Myocyte (in vitro differentiated cells): ENCODE measurements at places on chromosomes 11 and 22.

- DNase-seq = no peak
Observed at GRCh38 chr11:104451197-104451893, 287.4 kb upstream of the PDGFD start.

DNA sequence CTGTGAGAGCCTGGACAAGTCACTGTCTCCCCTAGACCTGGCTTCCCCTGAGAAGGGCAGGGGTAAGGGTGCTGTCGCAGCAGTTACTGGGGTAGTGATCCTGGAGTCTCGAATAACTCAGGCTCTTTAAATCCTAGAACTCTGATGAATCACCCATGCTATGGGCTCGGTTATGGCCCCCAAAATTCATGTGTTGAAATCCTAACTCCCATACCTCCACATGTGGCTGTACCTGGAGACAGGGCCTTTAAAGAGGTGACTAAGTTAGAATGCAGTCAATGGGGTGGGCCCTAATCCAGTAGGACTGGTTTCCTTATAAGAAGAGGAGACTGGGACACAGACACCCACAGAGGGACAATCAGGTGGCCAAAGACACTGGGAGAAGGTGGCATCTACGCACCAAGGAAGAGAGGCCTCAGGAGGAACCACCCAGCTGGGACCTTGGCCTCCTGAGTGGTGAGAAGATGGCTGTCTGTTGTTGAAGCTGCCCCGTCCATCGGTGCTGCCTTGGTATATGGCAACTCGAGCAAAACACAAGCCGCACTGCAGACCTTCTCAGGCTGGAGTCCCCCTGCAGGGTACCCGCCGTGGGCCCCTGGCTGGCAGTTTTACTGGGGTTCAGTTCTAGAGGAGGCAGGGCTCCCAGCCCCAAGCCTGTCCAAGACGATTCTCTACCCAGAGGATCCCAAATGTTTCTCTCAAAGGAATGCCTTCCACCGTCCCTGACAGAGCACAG, 48.8 kb upstream of the SHISAL1 start:
- no peak for DNase-seq

DNA sequence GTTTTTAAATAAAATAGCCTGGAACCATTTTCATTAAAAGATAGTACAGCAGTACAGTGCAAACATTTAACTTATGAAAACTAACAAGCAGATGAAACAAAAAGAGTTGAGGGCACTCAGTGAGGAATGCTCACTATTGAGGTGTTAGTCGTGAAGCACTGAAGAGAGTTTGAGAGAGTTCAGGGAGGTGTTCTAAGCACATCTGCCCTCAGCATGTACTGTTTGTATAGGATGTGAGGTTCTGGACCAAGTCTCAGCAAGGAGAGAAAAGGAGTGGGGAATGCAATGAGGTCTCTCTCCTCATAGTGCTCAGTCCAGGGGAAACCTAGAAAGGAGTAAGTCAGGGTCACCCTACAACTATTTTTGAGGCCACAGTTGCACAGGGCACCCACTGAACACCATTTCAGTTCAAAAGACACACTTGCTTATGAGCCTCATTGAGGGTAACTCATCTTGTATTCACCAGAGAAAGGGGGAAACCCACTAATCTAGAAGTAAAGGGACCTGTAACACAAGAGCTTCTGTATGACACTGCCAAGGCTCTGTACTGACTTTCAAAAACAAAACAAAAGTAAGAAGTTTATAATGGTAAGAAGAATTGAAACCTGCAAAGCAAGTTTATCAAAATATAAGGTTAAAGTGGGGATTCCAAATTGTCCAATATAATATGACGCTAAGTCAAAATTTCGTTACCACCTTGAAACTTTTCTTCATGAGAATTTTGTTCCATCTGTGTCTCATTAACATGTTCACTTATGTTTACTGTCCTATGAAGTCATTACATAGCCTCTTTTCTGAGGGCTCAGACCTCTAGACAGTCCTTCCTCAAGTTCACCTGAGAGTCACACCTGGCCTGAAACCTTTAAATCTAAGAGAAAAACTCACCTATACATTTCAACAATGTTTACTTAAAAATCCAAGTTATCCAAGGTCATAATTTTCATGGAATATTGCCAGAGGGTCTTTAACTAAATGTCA, 275.3 kb downstream of the ETS1 start:
- DNase-seq = no peak

DNA sequence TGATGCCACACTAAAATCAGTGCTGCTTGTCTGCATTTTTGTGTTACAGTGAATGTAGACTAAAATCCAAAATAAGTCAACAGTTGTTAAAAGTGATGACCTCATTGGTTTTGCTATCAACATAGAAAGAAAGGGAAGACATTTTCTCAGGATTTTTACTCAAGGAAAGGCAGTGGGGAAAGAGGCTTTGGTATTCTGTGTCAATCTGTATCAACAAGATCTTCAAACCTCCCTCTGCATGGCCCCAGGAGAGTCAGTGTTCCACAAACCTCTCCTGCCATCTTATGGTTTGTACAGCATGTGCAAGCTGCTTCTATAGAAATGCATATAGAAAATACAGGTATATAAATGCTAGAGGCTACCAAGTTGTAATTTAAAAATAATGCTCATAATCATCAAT, 13.8 kb upstream of the OR51M1 start:
- no peak for DNase-seq

GRCh38 chr11:134689886-134690285, 277.8 kb upstream of the B3GAT1 start:
- no peak for DNase-seq

DNA sequence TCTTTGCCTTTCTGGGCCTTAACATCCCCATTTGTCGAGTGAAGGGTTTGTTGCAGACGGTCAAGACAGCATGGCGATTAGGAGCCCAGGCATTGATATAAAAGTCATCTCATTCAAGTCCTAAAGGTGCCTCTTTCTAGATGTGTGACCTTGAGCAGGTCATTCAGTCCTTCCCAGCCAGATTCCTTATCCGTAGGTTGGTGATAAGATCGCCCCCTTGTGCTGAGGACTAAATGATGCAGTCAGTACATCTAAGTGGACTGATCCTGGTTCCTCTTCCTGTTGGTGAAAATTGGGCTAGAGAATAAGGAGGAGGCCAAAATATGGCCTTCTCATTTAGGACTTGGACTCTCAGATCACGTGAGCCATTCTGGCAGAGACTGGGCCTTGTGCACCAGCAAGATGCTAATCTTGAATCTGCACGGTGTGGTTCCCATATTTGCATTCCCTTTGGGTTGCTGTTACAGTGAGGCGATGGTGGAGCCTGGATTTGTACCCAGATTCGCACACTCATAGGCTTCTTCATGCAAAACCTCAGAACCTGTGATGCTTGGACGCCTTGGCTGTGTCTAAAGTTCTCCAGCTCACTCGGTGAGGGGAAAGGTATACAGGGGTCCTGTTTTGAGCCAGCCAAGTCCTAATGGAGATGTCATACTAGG, 156.8 kb downstream of the MYO18B start:
- DNase-seq = no peak

- no peak for DNase-seq
Observed at GRCh38 chr11:118078911-118079411, 2.1 kb downstream of the TMPRSS4 start.

- no peak for DNase-seq
Observed at GRCh38 chr22:22167791-22168189, 76.8 kb upstream of the VPREB1 start.

GRCh38 chr22:46085828-46086576, 64.3 kb upstream of the PPARA start:
- peak; percentile 95 for DNase-seq

DNA sequence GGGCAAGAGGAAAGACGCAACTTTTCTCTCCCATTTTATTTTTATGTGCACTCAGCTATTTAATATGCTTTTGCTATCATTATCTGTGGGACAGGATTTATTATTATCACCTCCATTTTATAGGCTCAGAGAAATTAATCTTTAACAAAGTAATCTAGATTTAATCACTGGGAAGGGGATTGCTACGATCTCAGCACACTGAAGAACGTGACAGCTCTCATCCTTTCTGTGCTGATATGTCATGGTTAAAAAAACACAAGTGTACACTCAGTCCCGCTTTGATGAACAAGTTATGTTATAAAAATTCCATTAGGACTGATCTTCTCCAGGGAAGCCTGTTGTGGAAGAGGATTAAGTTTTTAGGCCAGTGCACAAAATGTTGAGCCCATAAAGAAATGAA, 37.6 kb downstream of the CYB5R2 start:
- DNase-seq = no peak

- DNase-seq = no peak
Observed at GRCh38 chr11:126311401-126312291, 7.8 kb downstream of the DCPS start.

DNA sequence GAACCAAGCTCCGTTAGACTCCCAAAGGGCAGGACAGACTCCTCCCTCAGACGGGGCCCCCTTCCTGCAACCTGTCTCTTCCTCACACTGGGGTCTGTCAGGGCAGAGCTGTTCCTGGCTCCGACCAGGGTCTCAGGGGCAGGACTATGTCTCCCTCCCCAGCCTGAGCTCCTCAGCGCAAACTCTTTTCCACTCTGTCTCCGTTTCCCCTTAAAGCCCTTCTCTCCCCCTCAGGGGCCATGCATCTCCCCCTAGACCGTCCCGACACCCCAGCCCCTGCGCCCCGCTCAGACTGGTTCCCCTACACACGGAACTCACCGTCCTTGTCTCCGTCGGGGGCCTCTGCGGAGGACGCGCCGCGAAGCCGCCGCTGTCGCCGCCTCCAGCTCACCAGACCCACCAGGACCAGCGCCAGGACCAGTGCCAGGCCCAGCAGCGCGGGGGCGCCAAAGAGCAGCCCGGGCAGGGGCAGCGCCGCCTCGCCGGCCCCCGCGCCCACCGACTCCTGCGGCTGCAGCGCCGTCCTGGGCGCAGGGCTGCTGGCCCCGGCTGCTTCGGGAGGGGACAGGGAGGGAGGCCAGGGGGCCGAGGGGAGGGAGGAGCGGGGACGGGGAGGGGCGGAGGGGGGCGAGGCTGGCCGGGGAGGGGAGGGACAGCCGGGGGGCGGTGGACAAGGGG, 684 bp downstream of the TNFRSF13C start:
- peak; percentile 45 for DNase-seq

GRCh38 chr22:22042009-22042408, 59.4 kb upstream of the TOP3B start:
- DNase-seq = no peak

- no peak for DNase-seq
Observed at GRCh38 chr11:93025558-93026255, 56.3 kb downstream of the MTNR1B start.

GRCh38 chr22:30354644-30355043, 2.0 kb downstream of the SF3A1 start:
- no peak for DNase-seq

DNA sequence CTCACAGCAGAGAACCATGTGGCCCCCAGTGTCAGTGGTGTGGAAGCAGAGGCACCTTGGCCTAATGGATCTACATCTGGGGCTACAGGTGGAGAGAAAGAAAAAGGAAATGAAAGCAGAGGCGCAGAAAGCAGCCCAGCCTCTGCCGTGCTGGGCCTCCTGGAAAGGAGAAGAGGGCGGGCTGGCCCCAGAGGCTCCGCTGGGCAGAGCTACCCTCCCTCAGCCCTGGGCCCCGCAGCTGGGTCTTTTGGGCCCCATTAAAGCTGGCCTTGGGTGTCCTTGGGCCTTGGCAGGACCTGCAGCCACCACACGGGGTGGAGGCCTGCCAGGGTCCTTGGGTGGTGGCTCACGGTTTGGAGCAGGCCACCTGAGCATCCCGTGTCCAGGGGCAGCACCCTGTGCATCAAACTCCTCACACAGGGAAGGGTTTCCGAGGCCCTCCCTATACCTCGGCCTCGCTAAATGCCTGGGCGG, 31.6 kb upstream of the GAL start:
- no peak for DNase-seq

- no peak for DNase-seq
Observed at GRCh38 chr22:40468616-40469015, 98.2 kb downstream of the SGSM3 start.

DNA sequence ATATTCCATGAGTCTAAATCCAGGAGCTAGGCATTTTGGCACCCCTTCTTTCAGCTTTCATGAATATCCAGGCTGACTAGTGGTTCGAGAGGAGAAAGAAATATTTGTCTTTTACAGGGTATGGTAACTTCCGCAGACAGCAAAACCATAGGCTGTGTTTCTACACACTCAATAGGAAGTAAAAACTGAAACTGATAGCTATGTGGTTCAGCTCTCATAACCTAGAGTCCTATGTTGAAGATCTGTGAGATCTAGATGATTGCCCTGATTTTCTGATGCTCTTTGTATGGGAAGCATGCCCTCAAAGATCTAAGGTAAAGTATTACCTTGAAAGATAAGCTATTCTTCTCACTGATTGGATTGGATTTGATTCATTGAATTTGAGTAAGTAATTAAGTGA, 118.3 kb downstream of the CD44 start:
- no peak for DNase-seq

DNA sequence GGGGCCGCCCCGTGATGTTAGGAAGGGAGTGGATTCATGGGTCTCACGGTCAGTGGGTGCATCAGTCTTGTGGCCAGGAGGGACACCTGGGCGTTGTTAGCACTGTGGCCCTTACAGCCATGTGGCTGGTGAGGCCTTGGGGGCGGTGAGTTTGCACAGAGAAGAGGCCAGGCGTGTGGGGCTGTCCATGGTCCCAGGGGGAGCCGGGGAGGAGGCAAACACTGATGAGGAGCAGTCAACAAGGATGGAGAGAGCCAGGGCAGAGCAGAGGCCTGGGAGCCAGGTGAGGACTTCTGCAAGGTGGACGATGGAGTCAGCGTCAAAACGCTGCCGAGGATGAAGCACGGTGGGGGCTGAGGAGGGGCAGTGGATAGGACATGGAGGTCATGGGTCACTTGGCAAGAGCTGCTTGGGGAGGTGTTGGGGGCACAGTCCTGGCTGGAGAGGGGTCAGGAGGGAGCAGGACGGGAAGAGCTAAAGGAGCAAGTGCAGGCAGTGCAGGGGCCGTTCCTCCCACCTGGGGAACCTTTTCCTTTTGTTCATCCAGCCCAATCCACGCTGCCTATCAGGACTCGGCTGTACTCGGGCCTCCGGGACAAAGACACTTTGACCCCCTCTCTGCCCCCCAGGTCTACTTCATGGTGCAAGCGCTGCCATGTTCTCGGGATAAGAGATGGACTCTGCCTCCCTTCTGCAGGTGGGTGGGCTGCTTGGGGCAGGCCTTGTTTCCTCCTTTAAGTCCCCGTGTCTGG, 801.1 kb downstream of the TBC1D22A start:
- DNase-seq = no peak

- DNase-seq = no peak
Observed at GRCh38 chr22:28013611-28014010, 94.6 kb upstream of the PITPNB start.

- no peak for DNase-seq
Observed at GRCh38 chr11:92845805-92846204, 123.6 kb upstream of the MTNR1B start.

GRCh38 chr11:120223793-120224192, 13.0 kb downstream of the OAF start:
- no peak for DNase-seq
